ENCODE measurements at places on chromosomes 6 and 20. TPM values are rescaled to one million over a fixed set of nuclear protein-coding genes. Genes with fewer than 3 reads are reported as not detected.

GRCh38 chr6:43836507-43837240, 66.7 kb downstream of the VEGFA start:
- no peak for DNase-seq
- no peak overlapping the region for H3K27ac ChIP-seq
- H3K36me3 ChIP-seq: no peaks in the 10 kb centered on the region
- H3K27me3 ChIP-seq: no peaks in the 10 kb centered on the region
- H3K4me1 ChIP-seq: no peaks in the 10 kb centered on the region

DNA sequence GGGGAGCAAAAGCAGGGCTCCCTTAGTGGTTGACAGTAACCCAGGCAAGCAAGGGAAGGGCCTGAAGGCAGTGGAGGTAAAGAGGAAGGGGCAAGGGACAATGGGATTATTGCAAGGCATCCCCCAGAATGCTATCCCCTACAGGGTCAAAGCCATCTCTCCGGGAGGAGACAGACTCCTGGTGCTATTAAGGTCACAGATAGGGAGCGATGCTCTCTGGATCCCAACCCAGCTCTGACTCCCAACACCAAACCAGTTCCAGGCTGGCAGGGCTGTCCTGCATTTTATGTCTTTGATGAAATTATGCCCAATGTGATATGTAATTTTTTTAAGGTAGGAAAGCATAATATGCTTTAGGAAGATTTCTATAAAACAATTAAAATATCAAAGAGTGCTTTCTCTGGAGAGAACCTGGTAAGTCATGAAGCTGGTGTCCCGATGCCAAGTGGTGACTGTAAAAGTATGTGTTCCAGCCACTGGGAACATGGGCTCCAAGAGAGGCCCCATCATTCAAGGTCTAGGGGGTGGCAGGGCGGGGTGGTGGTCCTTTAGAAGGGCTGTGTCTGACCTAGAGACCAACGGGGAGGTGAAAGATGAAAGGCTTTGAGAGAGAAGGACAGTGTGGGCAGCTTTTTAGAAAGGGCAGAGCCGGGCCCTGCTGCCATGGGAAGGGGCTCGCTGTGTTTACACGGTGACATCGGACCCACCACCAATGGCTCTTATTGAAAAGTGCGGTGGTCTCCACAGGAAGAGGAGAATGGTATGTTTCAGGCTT, 276.5 kb downstream of the CDC5L start:
- H3K4me3 ChIP-seq: no peak overlapping the region
- no peak overlapping the region for H3K27ac ChIP-seq

- H3K27ac ChIP-seq: peak overlapping the region; percentile 99
- peak overlapping the region; percentile 68 for H3K4me3 ChIP-seq
- DNase-seq: no peak
- H3K27me3 ChIP-seq: no peaks in the 10 kb centered on the region
- H3K4me1 ChIP-seq: peaks cover 62% of the 10 kb centered on the region
Observed at GRCh38 chr6:158816803-158817727, 2.1 kb downstream of the EZR start.

DNA sequence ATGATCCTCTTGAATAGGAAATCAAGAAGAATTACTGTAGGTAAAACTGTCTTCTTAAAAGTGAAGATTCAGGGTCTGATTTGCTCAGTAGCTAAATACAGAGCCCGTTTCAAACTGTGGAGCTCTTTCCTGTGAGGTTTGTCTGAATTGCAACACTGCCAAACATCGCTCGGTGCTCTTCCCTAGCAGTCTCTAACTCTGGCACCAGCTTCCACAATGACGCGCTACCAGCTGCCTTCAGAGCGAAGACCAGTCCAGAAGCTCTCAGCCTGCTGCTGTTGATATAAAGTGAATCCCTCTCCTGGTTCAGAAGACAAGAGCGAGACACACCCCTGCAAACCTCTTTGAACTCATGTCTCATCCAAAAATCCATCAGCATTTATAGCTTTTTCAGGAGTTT, 447.0 kb downstream of the LMBRD1 start:
- H3K4me3 ChIP-seq: no peak overlapping the region
- no peaks in the 10 kb centered on the region for H3K36me3 ChIP-seq
- DNase-seq: no peak
- no peaks in the 10 kb centered on the region for H3K4me1 ChIP-seq

DNA sequence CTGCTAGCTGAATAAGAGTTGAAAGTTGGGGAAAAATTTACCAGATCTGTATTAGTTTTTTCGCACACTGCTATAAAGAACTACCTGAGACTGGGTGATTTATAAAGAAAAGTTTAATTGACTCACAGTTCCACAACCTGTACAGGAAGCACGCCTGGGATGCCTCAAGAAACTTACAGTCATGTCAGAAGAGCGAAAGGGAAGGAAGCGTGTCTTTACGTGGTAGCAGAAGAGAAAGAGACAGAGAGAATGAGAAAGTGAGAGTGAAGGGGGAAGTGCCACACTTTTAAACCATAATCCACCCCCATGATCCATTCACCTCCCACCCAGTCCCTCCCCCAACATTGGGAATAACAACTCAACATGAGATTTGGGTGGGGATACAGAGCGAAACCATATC, 79.6 kb downstream of the KHDC1L start:
- no peaks in the 10 kb centered on the region for H3K4me1 ChIP-seq
- H3K27me3 ChIP-seq: no peaks in the 10 kb centered on the region
- no peaks in the 10 kb centered on the region for H3K36me3 ChIP-seq
- no peak for DNase-seq

DNA sequence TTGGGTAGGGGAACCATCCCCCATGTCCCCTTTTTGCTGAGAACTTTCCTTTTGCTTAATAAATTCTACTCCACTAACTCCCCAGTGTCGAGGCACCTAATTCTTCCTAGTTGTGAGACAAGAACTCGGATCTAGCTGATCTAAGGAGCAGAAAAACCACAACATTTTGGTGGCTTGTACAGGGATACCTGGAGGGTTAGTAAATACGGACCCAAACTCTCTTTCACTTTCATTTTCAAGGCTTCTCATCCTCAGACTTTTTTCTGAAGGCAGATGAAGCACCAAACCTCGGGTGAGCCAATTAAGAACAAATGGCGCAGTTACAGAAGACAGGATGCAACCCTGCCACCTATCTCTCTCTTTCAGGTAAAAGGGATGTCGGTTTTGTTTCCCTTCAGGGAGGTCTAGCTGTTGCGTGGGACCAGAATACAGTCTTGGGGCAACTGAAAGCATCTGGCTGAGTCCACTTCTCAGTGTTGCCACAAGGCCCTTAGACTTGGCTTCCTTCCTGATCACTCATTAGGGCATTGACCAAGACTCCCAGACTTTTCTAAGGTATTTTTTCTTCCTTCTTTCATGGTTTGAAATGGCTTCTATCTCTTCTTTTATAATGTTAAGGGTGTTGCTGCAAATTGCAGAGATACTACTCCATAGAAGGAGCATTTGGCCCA, 11.1 kb upstream of the HTR1B start:
- no peak for DNase-seq
- no peak overlapping the region for H3K27ac ChIP-seq
- no peaks in the 10 kb centered on the region for H3K36me3 ChIP-seq
- no peaks in the 10 kb centered on the region for H3K27me3 ChIP-seq

- H3K27ac ChIP-seq: peak overlapping the region; percentile 78
- H3K4me3 ChIP-seq: no peak overlapping the region
- peaks cover 47% of the 10 kb centered on the region for H3K4me1 ChIP-seq
- DNase-seq: peak; percentile 6
- H3K36me3 ChIP-seq: no peaks in the 10 kb centered on the region
- H3K27me3 ChIP-seq: no peaks in the 10 kb centered on the region
Observed at GRCh38 chr20:53786445-53787267, 193.0 kb upstream of the ZNF217 start.

DNA sequence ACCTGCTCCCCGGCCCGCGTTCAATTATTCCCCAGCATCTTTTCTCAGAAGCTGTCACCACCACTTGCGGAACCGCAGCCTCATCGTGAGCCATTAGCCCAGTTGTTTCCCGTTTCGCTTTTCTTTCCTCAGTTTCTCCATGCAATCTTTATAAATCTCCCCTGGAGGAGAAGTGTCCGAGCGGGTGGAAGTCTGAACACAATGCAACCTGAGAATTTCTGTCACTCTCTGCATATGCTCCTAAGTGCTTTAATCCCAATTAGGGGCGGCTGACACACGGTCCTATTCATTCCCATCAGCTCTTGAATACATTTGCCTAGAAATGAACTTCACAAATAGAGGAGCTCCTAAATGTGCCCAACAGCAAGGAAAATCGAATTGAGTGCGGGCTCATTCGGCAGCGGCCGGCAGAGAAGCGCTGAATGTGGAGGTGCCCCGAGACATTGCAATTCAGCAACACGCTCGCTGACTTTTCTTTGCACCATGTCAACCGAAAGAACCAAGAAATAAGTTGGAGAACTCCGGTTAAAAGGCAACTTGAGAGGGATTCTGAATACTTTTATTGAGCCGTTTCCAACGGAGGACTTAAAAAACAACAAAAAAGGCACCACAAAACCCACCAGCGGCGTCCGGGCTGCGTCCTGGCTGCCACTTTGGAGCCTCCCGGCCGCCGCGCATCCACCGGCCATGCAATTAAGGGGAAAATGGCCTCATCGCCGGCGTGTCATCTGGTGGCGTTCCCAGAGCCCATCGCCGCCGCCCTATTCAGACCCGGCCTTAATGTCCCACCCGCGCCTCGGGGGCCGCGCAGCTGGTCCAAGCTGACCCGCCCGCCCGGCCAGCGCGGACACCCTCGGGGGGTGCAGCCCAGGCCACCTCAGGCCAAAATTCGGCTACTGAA, 3.9 kb upstream of the PRDM13 start:
- no peak for DNase-seq
- H3K36me3 ChIP-seq: no peaks in the 10 kb centered on the region
- H3K4me3 ChIP-seq: peak overlapping the region; percentile 46
- no peak overlapping the region for H3K27ac ChIP-seq

GRCh38 chr6:41457303-41457670, 88.9 kb upstream of the FOXP4 start:
- H3K27me3 ChIP-seq: peaks cover 16% of the 10 kb centered on the region
- H3K27ac ChIP-seq: no peak overlapping the region
- no peak for DNase-seq
- no peaks in the 10 kb centered on the region for H3K36me3 ChIP-seq

DNA sequence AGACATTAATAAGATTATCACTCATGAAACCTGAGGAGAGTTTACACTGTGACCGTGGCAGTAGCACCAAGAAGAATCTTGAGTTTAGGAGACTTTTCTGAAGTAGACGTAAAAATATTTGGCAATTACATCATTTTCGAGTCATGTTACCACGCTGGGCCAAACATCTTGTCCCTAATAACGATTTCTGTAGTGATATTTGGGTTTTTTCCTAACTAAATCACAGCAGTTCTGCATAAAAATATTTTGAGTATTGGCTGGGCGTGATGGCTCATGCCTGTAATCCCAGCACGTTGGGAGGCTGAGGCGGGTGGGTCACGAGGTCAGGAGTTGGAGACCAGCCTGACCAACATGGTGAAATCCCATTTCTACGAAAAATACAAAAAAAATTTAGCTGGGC, 262.4 kb downstream of the PHF3 start:
- H3K36me3 ChIP-seq: no peaks in the 10 kb centered on the region
- no peaks in the 10 kb centered on the region for H3K27me3 ChIP-seq
- no peak overlapping the region for H3K4me3 ChIP-seq
- H3K27ac ChIP-seq: no peak overlapping the region
- H3K4me1 ChIP-seq: peaks cover 5% of the 10 kb centered on the region
- DNase-seq: no peak

DNA sequence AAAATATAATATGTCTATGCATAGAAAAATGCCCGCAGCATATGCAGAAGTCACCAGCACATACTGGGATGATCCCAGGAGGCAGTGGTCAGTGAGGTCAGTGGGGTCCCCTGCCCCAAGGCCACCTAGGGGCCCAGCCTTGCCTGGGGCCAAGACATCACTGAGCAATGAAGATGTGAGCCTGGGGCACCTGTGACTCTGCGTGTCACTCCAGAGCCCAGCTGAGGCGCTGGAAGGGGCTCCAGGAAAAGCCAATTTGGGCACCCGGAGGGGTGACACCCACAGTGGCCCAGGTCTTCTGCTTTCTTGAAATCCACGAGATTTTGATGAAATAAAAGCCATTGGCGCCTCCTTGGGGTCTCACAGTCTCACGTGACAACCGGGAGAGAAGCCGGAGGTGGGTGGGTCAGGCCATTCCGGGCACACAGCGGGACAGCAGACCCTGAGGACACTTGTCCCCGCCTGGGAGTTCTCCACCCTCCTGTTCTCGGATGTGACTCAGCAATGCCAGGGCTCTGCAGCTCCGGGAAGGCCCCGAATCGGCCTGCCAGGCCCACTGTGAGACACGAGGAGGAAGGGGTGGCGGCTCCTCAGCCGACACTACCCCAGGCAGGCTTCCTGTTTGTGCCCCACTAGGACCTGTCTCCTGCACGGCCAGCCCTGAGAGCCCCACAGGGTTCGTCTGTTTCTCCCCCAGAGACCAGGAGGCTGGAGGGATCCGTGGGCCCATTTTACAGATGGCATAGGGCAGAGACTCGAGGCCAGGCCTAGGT, 24.4 kb upstream of the SLCO4A1 start:
- peaks cover 44% of the 10 kb centered on the region for H3K4me1 ChIP-seq
- H3K4me3 ChIP-seq: no peak overlapping the region
- peaks cover 17% of the 10 kb centered on the region for H3K27me3 ChIP-seq
- peak overlapping the region; percentile 76 for H3K27ac ChIP-seq
- DNase-seq: no peak
- H3K36me3 ChIP-seq: no peaks in the 10 kb centered on the region

DNA sequence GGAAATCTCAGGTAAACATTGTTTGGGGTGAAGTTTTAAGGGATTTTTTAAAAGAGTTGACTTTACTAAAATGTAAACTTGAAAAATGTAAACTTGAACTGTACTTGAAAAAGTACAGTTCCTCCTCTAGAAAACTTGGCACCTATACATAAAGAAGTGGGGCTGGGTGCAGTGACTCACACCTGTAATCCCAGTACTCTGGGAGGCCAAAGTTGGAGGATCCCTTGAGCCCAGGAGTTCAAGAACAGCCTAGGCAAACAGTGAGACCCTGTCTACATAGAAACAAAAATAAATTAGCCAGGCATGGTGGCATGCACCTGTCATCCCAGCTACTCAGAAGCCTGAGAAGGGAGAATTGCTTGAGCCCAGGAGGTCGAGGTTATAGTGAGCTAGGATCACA, 7.2 kb downstream of the BTBD9 start:
- H3K27ac ChIP-seq: no peak overlapping the region
- H3K27me3 ChIP-seq: no peaks in the 10 kb centered on the region
- H3K36me3 ChIP-seq: no peaks in the 10 kb centered on the region
- DNase-seq: no peak

DNA sequence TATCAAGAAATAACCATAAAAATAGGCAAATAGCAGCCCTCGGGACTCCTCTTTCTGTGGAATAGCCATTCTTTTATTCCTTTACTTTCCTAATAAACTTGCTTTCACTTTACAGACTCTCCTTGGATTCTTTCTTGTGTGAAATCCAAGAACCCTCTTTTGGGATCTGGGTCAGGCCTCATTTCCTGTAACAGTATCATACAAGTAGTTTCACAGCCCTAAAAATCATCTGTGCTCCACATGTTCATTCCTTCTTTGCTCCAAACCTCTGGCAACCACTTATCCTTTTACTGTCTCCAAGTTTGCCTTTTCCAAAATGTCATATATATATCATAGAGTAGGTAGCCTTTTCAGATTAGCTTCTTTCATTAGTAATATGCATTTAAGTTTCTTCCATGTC, 13.5 kb upstream of the NT5E start:
- peak overlapping the region; percentile 38 for H3K27ac ChIP-seq
- no peak overlapping the region for H3K4me3 ChIP-seq
- H3K27me3 ChIP-seq: no peaks in the 10 kb centered on the region
- DNase-seq: no peak

- peak overlapping the region; percentile 75 for H3K4me3 ChIP-seq
- DNase-seq: no peak
- H3K27me3 ChIP-seq: no peaks in the 10 kb centered on the region
- H3K4me1 ChIP-seq: peaks cover 45% of the 10 kb centered on the region
Observed at GRCh38 chr6:3455569-3456394, 1.1 kb downstream of the SLC22A23 start.

Gene CLDN20
- not detected for total RNA-seq

Gene PDE7B
- total RNA-seq: 0.26 TPM

Gene SCRT2
- not detected for total RNA-seq

Gene OOEP
- total RNA-seq: 0.87 TPM

Gene FOXQ1
- 81.9 TPM for total RNA-seq

Gene NFATC2
- 15.7 TPM for total RNA-seq
